ENCODE measurements at places on chromosomes 4 and X.

GRCh38 chrX:63657821-63658220, 127.2 kb downstream of the ARHGEF9 start:
- DNase-seq, result no peak

GRCh38 chr4:110034026-110034393, 121.3 kb downstream of the EGF start:
- DNase-seq, result no peak

DNA sequence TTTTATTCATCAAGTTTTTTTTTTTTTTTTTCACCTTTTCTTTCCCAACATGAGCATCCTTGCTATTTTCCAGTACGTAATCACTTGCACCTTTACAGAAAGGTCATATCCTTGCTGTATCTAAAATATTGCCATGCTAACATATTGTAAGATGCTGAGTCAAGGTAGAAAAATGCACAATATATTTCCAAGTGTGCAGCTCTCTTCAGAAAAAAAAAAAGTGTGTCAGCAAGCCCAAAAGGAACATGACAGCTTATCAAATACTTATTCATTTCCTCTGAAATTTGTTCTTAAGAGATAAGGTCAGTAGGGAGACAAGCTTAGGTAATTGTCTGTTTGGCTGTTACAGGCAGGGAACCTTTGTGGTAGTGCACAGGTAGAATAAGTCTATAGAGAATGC, 27.0 kb downstream of the SH2D1A start:
- no peak for DNase-seq

DNA sequence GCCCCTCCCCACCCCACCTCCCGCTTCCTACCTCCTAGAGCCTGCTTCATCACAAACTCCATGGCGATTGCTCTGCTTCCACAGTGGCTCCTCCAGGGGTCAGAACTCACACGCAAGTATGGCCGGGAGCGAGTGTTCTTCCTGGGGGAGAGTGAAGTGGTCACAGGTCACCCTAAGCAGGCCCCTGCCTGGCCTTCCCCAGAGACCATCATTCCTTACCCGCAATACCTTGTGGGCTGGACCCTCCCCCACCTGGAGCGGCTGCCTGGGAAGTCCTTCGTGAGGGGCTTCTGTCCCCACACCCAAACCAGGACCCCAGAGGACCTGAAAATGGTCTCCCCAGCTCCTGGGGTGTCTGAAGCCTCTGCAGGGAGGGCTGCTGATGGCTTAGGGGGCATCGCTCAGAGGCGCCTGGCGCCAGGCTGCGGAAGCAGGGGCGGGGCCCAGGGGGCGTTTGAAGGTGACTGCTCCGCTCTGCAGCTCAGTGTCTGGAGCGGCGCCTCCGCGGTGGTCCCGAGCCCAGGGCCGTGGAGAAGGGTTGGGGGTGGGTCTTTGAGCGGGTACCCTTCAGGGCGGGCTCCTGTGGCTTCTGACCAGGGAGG, 1.4 kb downstream of the CPLX1 start:
- peak; percentile 44 for DNase-seq

DNA sequence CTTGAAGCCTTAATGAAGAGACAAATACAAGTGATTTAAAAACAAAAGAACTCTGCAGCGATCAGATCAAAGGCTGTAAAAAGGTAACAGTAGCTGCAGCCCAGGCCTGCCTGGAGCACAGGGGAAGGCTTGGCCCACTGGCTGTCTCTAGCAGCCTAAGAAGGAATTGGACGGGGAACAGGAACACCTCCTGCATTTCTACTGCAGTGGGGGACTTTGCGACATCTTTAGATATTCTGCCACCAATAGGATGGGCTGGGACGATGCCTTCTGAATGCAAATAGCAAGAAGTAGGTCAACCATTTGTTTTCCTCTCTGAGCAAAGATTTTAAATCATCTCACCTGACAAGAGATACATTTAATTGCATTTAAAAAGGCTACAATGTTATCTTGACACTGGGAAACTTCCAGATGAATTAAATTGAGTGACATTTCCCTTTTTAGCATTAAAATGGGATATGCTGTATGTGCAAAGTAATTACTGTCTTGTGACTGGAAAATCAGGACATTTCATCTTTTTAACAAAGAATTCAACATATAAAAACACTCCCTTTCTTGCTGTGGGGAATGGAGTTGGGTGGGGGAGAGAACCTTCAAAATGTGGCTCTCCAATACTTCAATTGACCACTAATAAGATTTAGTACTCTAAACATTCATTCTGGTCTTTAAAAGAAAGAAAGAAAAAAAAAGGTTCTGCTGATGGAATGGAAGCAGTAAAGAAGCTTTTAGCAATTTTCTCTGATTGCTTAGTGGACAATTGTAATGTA, 70.0 kb downstream of the NYX start:
- DNase-seq, result peak; percentile 76

GRCh38 chr4:105966051-105966450, 70.8 kb downstream of the NPNT start:
- no peak for DNase-seq

- no peak for DNase-seq
These were observed 859.5 kb downstream of the STIM2 start for GRCh38 chr4:27720010-27720766.

GRCh38 chr4:14076776-14077175, 449.3 kb upstream of the BOD1L1 start:
- DNase-seq, result no peak

DNA sequence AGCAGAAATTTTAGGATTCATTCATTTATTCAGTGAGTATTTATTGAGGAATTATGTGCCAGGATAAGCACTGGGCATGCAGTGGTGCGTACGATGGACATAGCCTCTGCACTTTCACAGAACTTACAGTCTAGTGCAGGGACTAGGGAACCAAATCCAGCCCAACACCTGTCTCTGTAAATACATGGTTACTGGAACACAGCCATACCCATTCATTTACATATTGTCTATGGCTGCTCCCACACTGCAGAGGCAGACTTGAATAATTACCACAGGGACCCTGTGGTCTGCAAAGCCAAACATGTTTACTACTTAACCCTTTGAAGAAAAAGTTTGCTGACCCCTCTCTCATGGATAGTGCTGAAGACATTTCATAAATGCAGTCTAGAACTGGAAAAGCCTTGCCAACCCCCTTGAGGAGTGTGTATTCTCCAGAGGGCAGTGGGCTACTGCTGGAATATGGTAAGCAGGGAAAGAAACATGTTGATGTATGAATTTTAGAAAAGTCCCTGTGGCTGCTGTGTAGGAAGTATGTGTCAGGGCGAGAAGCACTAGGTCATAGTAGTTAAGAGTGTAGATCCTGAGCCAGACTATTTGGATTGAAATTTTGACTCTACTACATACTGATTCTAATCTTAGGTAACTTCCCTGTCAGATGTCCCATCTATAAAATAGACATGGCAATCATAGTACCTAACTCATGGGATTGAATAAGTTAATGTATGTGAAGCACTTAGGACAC, 75.5 kb downstream of the GALNT7 start:
- peak; percentile 74 for DNase-seq

DNA sequence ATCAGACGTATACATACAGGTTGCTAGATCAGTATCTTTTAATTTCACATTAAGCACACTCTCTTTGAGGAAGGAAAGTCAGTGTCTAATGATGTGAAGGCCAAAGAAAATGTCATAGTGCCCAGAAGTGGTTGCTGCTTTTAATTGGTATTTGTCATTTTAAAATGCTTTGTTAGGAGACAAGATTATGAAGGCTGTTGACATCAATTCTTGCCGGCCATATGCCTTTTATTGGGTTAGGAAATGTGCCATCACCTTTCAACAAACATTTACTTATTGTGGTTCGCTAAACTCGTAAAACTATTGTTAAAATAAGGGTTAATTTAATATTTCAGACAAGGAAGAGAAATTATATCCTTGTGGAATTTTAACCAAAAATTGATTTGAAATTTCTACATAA, 32.2 kb downstream of the NFKB1 start:
- no peak for DNase-seq

- DNase-seq, result no peak
These were observed 33.9 kb upstream of the ADGRG2 start for GRCh38 chrX:19156186-19156585.

DNA sequence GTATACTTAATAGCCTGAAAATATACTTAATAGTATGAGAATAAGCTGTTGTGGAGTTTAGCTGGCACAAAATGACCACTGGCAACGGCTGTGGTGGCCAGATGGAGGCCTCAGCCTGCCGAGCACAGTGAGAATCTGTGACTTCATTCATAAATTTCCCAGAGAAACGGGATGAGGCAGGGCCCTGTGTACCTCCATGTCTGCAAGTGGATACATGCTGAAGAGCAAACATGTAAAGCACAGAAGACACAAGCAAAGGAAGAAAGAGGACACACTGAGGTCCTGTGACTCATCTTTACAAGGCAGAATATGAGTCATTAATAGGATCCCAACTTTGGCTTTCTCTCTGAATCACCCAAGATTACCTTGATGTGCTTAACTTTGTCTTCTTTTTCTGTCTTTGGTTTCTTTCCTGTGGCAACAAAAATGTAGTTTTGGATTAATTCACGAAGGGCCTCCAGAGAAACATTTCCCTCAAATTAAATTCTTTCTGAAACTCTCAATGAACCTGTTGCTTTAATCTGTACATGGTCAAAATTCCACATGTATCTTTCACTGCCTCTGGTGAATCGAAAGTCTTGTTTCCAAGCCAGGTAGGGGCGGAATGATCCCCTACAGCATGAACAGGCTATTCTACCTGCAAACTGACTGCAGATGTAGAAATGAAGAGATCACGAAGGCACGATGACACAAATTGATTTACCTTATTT, 56.4 kb downstream of the IRF2 start:
- DNase-seq, result no peak

DNA sequence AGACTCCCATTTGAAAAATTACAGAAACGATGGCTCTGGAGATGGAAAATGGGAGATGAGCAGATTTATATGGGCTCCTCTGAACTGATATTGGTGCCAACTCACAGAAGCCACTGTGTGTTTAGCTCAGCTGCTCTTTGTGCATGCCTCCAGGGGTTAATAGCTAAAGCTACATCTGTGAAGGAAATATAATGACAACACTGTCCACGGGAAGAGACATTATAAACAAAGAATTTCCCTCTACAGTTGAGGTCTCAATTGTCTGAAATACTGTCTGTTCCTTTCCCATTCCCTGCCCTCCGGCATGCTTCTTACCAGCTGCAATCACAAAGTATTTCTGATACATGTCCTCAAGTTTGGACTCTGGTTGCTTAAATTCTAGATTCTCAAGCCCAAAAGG, 40.4 kb downstream of the PPA2 start:
- peak; percentile 2 for DNase-seq

GRCh38 chrX:8179656-8180055, 8.6 kb upstream of the VCX2 start:
- no peak for DNase-seq

- DNase-seq, result no peak
These were observed 419.4 kb downstream of the ADGRL3 start for GRCh38 chr4:61619528-61619927.

DNA sequence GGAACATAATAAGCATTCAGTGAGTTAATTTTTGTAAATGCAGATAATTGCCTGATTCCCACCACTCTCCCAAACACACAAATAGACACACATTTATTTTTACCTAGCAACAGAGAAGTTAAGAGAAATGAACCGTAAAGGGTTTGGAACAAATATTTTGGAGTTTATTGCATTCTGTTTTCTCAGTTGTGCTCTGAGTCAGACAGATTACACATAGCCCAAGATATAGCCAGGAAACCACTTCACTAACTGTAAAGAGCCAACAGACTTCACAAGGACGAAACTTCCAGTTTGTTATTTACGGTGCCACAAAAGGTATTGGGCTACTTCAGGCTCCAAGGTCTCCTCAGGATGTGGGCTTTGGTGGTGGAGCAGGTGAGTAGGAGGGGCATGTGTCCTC, 217.0 kb downstream of the BMPR1B start:
- DNase-seq, result no peak

DNA sequence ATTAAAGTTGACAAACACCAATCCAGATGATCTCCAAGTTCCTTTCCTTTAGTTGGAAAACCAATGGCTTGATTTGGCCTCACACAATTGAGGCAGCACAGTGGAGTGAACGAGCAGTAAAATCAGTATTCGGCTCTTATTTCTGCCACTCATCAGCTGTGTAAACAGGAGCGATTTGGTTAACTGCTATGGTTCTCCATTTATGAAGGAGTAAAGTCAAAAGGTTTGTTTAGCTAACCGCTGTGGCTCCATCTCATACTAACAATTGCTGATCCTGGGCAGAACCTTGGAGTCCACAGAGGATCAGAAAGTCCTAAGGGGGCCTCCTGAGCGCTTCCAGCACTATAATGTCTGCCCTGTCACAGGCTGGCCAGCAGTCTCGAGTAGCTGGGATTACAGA, 54.5 kb upstream of the EXOC1L start:
- DNase-seq, result no peak

DNA sequence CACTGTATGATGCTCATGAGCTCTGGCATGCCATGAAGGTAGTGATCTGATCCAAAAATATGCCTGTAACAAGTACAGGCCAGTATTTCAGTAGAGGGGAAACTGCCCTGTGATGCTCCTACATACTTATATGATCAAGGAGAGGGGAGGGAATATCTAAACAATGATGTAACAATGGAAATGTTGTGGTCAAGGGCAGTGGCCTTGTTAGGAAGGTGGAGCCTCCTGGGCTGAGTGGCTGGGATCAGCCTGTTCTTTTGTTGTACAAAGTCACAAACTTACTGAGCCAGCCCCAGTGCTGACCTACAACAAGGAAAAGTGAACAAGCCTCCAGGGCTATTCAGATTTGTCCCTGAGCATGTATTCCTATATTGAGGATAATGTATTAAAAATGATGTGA, 70.3 kb downstream of the ANXA10 start:
- no peak for DNase-seq

DNA sequence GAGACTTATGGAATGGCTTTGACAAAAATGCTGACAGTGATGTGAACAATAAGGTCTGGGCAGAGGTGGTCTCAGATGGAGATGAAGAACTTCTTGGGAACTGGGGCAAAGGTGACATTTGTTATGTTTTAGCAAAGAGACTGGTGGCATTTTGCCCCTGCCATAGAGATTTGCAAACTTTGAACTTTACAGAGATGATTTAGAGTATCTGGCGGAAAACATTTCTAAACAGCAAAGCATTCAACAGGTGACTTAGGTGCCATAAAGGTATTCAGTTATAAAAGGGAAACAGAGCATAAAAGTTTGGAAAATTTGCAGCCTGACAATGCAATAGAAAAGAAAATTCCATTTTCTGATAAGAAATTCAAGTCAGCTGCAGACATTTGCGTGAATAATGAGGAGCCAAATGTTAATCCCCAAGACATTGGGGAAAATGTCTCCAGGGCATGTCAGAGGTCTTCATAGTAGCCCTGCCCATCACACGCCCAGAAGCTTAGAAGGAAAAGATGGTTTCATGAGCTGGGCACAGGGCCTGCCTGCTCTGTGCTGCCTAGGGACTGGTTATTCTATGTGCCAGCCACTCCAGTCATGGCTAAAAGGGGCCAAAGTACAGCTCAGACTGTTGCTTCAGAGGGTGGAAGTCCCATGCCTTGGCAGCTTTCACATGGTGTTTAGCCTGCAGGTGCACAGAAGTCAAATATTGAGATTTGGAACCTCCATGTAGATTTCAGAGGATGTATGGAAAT, 782.2 kb downstream of the TRAM1L1 start:
- no peak for DNase-seq

DNA sequence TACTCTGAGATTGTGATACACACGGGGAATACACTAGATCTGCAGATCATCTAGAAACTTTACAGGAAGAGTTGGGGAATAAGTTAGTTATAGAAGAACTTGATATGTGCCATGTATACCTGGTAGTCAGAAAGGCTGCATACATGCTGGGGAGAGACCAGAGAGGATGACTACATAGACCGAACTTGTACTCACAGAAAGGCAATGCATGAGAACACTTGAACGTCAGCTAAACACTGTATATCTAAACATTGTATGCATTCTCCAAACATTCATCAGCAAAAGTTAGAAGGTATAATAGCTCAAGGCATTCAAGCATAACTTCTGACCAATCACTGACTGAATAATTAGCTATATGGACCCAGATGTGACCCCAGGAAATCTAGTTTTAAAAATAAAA, 78.0 kb upstream of the PDHA2 start:
- no peak for DNase-seq
